ENCODE measurements at places on chromosomes 11 and 22. TPM values are rescaled to one million over a fixed set of nuclear protein-coding genes. Genes with fewer than 3 reads are reported as not detected.
A peak's percentile ranks its signal among the peaks of the same experiment; 100 is the strongest.

GRCh38 chr11:79708319-79708932 lies 267.6 kb upstream of the TENM4 start:
- peak; percentile 26 for DNase-seq

DNA sequence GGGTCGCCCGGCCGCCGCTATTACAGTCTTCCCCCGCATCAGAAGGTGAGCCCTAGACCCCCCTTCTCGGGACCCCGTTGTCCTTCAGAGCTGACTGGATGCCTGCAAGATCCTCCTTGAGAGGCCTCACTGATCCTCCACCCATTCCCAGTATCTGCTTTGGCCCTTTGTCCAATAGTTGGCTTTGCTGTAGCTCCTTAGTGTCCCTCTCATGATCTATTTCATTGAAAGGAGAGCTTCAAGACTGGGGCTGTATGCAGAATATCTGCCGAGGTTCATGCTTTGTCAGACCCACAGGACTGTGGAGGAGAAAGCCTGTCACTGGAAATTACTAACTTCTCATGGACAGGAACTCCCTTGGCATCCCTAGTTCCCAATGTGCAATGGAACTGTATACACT lies 499 bp downstream of the DLAT start:
- DNase-seq, result peak; percentile 19

DNA sequence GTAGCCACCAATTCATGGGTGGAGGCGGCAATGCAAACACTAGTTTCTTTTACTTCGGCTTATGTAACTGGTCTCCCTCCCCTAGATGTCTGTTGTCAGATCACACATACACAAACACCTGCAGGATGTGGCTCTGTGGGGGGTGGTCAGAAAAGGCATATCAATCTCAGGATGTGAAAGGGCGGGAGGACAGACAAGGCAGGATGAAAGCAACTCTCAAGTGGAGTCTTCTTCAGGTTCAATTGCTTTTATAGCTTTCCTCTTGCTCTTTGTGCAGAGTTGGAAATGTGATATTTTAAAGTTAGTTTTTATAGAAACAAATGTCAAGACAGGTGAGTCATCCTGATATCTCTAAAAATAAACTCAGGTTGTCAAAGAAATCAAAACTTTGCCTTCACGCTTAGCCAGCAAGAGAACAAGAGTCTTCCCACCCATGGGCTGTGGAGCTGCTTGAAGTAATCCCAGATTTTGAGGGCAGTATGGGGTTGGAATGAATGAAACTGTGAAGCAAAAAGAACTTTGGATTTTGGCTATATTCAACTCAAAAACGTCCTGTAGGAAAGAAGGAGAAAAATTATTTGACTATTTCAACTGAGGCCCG lies 423.4 kb downstream of the GUCY1A2 start:
- DNase-seq, result no peak

DNA sequence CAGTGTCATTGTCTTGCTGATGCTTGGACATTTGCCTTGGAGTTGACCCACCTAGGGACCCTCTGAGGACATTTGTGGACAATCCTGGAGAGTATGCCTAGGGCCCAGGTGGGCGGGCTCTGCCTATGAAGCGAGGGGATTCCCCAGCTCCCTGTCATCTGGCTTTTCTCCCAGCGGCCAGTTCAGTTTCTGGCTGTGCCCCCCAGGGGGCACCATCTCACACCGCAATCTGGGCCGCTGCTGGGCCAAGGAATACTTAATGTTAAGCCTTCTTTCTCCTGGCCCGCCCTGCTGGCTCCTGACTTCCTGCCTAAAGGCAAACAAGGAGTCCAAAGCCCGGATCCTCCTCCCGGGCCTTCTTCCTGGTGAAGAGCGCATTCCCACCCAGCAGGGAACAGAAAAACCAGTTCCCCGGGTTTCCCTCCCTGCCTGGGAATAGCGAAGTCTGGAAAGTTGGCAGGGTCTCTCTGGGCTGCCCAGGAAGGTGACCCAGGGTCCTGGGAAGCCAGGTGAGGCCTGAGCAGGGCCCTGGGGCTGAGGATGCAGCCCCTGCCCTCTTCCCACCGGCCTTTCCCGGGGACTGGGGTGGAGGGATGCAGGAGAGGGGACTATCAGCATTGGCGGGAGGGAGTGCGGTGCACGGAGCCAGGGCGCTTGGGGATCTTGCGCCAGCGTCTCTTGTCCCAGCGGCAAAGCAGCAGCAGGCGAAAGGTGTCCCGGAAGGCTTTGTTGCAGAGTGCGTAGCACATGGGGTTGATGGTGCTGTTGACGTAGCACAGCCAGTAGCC lies 11.9 kb downstream of the CHRM1 start:
- peak; percentile 62 for DNase-seq

DNA sequence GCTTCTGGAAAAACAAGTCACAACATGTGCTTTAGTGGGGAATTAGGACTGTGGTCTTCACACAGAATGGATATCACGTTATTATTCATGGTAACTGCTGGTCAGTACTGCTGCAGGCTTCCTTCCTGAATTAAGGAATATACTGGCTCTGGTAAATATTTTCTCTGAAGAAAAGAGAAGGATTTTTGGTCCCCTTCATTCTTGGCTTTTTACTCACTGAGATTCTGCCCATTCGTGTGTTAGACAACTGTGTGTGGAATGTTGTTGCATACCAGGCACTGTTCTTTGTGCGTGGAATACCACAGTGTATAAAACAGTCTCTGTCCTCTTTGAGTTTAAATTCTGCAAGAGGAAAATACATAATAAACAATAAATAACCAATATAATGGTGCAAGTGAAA lies 80.3 kb downstream of the ALX4 start:
- DNase-seq, result peak; percentile 70

- DNase-seq, result peak; percentile 75
Observed at GRCh38 chr22:50530877-50531545, 1.2 kb upstream of the TYMP start.

GRCh38 chr11:41320238-41320637 lies 139.2 kb downstream of the LRRC4C start:
- no peak for DNase-seq

DNA sequence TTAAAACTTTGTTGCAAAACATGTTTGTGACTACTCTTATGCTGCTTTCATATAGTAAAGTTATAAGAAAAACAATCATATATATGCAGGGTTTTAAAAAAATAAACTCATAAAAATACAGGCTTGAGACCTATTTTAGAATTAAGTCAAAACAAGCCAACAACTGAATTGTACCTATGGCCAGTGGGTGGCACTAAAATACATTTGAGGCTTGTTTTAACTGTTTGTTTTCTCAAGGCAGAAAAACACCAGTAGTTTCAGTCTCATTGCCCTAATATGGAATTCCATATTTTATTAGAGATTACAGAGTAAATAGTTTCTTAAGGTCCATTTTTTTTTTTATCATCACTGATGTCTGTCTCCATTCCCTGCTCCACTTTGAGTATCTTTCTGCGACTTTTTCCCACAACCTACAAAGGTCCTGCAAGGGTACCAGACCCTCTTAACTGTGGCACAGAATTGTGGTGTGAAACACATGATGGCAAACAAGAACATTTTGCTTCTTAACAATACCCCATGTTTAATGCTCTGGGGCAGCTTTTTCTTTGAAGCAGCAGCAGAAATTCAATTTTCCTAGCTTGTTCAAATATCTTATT lies 8.5 kb upstream of the CCDC89 start:
- DNase-seq, result peak; percentile 50

DNA sequence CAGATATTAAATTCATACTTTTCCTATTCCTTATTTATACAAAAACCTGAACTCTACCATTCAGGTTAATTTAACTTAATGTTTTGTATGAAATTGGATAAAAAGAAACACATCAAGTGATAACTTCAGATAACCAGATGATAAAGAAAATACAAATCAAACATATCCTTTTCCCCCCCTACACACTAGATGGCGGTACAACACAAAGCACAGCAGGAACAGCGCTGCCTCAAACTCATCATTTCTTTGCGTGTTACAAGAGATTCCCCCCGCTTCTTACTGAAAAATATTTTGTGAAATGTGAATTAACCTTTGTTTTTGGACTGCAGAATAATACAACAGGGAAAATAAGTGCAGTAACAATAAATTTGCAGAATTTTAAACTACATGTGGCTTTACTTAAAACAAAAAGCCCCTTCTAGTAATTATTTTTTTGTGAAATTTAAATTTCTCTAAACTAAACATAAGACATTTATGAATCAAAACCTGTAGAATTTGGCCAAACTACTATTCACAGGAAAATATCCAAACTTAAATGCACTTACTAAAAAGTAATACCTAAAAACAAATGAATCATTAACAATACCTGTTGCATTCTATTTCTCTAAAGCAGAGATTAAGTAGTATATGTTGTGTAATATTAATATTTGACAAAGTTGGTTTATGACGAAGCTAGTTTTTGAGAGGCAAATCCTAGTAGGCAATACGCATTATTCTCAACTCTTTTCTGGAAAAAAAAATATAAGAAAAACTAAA lies 74.4 kb downstream of the ARHGAP32 start:
- DNase-seq, result peak; percentile 67

DNA sequence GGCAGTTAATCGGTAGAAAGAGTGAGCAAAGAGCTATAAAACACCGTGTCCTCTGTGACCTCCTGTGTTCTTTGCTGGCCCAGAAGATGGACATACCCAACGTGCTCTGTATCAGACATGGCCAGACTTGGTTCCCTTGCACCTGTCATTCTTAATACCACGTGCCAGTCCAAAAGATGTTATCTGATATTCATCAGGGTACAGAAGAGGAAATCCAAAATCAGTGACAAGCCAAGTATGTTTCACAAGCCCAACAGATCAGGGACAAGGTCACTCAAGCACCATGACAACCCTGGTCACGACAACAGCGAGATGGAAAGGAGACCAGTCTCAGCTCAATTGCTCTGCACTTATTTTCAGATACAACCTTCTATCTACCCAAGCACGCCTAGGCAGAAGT lies 3.4 kb downstream of the LRP4 start:
- DNase-seq, result no peak

PANX2 gene
- 0.45 TPM for polyA plus RNA-seq

TRIM48 gene
- not detected for polyA plus RNA-seq

RAC2 gene
- 10.5 TPM for polyA plus RNA-seq

ST3GAL4 gene
- polyA plus RNA-seq, result 24.8 TPM

SCUBE1 gene
- not detected for polyA plus RNA-seq
